NCI-H524 treated with DMSO at 0.1 percent for 48 hours (cell line): ENCODE measurements at places on chromosomes 1 and 21.

- no peak for DNase-seq
These were observed 31.3 kb upstream of the DNAJC11 start for GRCh38 chr1:6732942-6733341.

GRCh38 chr1:5585256-5585655 is 407.0 kb downstream of the NPHP4 start:
- no peak for DNase-seq

- DNase-seq, result no peak
These were observed at the start of gene BCAN for GRCh38 chr1:156641761-156642264. Gene BCAN, plus strand, starts transcription at chr1:156642117. Its CDS starts 3,938 bp downstream, at chr1:156646055.

DNA sequence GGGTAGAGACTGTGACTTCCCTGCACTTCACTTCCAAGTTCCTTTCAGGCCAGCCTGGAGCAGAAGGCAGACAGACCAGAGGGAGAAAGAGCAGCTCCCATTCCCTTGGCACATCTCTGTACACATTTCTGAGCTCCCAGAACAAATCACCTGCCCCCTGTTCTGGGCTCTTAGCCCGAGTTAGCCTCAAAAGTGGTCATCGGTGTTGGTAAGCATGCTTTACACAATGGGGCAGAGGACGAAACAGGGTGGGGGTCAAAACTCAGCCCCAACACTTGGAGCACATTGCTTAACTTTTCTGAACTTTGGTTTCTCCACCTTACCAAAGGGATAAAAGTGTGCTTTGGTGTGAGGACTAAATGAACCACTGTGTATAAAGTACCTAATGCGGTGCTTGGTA is 98.7 kb downstream of the DAB1 start:
- no peak for DNase-seq

DNA sequence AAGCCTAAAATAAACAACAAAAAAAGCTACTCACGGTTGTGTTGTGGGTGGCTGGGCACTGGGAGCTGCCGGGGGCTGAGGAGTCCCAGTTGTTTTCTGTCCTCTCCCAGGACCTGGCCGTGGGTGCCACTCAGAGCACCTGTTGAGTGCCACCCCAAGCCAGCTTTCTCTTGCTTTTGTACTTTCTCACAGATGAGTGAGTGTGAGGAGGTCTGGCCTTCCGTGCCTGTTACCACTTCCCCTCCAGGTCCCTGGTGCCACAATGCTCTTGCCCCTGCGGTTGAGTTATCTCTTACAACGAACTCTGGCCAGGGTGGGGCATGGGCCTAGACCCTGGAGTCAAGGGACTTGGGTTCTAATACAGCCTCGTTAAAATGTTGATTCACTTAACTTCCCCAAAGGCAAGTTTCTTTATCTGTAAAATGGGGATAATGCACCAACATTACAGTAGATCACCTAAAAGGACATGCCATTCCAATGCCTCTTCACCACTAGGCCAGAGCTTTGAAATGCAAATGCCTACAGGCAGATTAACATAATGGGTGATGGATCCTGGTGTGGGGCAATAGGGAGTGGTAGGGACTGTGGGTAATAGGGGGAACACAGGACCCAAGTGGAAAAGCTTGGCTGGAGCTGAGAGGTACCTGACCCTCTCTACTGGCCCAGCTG is at the start of gene CNR2:
Gene CNR2, minus strand, starts transcription at position 151 of the 669 bp plus-strand sequence. CDS start 37,745 bp downstream, outside the sequence.
- no peak for DNase-seq

DNA sequence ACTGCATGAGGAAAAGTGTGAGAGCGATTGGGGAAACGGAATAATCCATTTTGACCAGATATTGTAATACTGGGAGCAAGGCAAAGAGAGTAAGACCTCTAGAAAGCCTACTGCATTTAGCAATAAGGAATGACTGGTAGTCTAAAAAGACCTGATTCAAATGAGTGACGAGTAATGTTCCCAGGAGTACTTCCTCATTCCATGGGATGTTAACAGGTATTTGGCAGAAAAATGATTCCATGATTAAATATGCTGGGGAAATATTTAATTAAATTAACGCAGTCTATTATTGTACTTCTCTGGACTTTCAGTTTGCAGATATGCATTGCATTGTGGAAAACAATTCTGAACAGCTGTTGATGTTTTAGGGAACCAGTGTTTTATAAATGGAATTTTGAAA is 105.5 kb downstream of the RPE65 start:
- DNase-seq, result no peak

- no peak for DNase-seq
These were observed 69.3 kb upstream of the RUNX3 start for GRCh38 chr1:24999426-24999825.

- no peak for DNase-seq
These were observed 72.3 kb downstream of the CTH start for GRCh38 chr1:70483342-70483741.

- no peak for DNase-seq
These were observed 21.7 kb upstream of the CPLANE2 start for GRCh38 chr1:16258591-16259135.

DNA sequence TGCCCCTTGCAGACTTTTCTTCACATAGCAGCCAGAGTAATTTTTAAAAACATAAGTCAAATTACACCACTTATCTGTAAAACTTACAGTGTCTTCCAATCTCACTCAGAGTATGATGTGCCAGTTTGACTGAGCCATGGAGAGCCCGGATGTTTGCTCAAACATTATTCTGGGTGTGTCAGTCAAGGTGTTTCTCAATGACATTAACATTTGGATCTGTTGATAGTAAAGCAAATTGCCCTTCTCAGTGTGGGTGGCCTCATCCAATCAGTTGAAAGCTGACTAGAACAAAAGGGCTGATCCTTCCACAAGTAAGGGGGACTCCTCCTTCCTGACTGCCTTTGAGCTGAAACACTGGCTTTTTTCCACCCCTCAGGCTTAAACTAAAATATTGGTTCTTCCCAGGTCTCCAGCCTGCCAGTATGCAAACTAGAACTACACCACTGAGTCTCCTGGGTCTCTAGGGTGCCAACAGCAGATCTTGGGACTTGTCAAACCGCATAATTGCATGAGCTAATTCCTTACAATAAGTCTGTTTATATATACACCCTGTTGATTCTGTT is 157.9 kb upstream of the CTTNBP2NL start:
- no peak for DNase-seq

DNA sequence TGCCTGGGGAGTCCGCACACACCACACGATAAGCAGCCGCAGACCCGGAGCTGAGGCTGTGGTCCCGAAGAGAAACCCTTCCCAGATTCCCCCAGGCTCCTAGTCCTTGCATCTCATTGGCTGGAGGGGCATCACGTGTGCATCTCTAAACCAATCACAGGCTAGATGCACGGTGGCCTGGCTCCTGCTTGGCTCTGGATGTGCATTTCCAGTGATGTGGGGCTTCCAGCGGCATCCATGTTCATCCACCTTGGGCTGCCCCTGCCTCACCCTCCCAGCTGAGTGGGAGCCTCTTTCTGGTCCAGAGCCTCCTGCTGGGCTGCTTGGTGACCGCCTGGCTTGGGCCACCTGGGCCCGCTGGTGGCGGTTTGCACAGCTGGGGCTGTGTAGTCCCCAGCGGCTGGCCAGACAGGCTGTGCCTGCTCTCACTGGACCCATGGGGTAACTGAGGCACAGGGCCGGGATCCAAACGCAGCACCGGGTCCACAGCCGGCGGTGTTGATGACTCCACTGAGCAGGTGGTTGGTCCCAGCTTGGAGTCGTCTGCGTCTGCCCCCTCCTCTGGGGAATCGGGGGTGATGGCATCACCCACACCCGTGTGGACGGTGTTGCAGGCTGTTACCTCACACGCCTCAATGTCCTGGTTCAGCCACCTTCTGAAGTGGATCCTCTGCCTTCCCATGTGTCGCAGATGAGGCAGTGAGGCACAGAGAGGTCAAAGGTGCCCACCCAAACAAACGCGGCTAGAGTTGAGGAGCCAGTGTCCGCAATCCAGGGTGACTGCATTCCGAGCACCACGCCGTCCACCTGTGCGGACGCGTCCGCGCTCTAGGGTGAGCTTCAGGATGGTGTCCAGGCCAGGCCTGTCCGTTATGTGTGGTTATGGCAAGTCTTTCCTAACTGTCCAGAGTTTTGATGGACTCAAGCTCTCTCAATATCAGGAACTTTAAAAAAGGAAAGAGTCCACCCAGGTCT is 41.3 kb downstream of the COL6A1 start:
- no peak for DNase-seq
